ENCODE measurements at places on chromosomes 3 and 15.
A peak's percentile ranks its signal among the peaks of the same experiment; 100 is the strongest.

DNA sequence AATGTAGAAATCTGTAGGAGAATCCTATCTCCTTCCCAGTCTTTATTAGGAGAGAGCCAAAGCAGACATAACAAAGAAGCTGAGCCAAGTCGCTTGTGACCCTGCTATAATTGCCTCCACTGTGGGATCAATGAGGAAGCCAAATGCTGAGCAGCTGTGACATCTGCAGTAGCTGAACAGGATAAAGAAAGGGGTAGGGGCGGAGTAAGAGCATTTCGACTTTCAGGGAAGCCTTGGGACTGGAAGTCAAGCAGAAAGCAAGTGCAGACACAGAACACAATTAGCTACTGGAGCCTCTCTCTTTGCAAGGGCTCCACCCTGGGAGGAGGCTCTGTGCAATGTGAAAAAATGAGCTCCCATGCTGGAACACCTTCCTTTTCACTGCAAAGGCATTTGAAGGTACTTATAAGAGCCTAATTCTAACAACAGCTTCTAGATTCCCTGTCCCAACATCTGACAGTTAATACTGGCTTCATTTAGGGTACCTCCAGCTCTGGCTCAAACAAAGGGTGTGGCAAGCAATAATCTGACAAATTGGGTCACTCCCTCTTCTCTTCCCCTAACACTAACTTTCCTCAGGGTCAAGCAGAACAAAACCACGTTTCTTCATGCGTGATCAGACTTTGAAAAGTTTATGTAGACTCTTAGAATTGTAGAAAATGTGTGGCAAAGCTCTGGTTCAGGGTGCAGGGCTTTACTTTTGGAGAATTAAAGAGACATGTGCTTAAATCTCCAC is 166.4 kb downstream of the CADPS start:
- DNase-seq: no peak

DNA sequence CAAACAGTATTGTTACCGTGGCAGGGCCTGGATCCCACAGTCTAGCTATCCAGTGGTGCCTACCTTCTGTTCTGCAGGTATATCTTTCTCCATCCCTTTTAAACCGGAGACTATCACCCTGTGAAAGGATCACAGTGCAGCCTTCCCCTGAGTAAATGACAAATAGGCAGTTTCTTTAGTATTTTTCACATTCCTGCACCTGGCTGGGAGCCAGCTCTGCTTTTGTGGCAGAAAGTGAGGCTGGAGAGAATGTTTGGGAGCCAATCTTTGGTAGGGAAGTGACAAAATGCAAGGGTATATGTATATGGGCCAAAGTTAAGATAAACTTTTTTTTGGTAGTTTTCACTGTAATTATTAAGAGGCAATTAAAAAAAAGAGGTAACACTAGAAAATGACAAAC is 54.8 kb downstream of the ARHGEF26 start:
- no peak for DNase-seq

GRCh38 chr3:4231041-4231440 is 72.1 kb upstream of the SETMAR start:
- DNase-seq: no peak

DNA sequence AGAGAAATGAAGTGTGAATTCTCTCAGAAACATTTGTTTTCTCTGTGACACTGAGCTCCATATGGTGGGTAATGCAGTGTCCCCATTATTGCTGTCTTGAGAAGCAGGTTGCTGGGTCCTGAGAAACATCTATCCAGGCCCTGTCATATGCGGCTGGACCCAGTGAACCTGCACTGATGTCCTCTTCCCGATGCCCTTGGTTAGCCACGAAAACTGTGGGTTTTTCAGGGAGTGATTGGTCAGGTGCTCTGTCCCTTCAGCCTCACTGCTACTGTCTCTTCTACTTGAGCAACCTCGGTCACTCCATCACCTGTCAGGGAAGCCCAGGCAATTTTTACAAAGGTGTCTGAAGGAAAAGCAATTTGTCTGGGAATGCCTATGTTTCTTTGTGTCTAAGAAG is 77.0 kb downstream of the SLC7A14 start:
- DNase-seq: no peak

GRCh38 chr3:11323813-11324212 is 51.6 kb downstream of the ATG7 start:
- DNase-seq: no peak

DNA sequence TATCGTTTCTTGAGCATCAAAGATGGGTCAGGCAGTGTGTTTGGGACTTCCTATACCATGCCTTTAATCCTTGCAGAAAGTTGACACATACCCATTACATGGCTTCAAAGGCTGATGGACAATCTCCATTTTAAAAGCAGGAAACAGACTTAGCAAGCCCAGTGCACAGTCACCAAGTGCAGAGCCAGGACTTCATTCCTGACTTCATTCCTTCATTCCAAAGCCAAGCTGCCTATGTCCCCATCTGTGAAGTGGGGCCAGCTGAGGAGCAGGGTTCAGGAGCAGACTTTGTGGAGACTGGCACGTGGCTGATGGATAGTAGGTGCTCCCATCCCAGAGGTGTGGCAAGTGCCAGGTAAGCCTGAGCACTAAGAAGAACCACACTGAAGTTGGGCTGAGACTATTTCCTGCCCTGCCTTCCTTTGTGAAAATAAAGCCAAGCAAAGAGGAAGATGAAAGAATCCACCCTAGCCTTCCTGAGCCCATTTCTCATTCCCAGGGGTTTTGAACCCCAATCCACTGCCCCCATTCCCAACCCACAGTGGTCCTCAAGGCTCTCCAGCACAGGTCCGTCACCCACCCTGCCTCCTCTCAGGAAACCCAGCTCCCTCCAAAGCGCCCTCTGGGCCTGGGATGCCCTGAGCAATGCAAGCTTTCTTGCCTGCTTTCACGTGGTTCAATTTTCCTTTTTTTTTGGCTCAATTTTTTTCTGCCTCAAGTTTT is 1.8 kb downstream of the CX3CR1 start:
- DNase-seq: no peak

DNA sequence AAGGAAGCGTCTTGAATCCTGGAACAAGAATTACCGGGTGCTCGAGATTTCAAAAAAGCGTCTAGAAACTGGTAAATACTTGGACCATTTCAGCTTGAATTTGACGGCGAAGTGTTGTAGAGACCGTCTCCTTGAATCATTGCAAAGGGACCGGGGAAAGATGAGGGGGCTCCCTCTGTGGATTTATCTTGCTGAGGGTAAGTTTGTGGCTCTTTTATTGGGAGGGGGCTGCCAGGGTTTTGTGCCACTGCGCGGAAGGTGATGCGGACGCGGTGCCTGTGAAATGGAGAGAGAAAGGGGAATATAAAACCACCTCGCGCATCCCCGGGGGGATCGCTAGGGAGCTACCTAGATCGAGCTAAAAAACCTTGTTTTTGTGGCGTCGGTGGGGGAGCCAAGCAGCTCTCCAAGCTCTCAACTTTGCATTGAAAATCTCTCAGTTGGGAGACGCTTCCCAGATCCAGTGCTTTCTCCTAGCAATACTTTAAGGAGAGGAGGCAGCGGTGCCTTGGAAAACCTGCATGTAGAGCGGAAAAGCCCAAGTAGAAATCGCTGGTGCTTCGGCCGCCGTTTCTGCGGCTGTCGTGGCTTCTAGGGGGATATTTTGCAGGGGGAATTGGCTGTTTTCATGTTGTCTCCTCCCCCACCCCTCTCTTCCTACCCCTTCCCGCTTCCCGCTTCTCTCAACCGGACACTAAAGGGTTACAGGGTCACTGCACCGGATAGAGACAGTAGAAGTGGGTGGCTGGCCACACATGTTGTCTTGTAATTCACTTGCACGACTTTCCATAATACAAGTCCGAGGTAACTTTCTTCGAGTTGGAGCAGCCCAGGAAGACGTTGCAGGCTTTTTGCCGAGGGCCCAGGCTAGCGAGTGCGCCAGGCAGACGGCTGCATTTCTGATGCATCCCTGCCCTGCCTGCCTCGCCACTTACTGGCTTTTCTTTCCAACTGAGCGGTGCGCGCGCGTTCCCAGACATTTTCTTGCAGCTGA is 187.6 kb downstream of the NLGN1 start:
- peak; percentile 22 for DNase-seq

DNA sequence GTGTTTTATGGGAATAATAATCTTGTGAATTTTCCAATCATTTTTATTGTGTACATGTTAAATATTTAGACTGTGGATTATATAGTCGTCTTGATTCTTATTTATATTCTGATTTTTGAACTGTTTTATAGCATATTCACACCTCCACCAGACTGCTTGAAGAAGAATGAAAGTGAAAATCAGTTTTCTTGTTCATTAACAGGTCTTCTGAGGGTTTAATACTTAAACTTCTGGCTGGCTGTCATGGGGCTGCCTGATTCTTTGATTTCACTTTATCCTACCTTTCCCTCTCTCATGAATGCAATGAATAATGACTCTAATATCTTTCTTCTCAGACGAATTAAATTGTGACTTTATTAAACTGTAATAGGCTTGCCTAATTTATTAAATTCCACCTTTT is 56.2 kb downstream of the ATP2C1 start:
- DNase-seq: no peak

Data from stromal cell of bone marrow (primary cell).